Stimulated activated CD4-positive, alpha-beta T cell treated with anti-CD3 and anti-CD28 coated beads, Interleukin-15, amount 100 ng/mL, for 48 hours (primary cell): ENCODE measurements at places on chromosomes 11 and 22.

GRCh38 chr22:43288378-43288777, 54.8 kb downstream of the SCUBE1 start:
- no peak for DNase-seq

- no peak for DNase-seq
Measured at GRCh38 chr22:17866127-17866526, 91.9 kb upstream of the BID start.

DNA sequence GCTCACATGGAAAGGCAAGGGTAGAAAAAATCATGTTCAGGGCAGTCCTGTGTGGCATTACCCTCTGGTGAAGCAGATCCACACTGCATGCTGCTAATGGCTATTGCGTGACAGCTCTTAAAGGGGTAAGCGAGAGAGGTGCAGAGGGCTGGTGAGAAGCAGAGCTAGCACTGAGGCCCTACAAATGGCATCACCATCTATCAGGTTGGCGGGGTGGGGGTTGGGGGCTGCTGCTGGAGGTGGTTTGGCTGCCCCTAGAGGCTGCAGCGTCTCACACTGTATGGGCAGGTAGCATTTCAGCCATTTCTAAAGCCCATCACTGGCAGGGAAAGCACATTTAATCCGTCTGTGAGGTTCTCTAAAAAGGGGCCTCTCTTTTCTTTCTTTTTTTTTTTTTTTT, 16.9 kb upstream of the TMA7B start:
- no peak for DNase-seq

GRCh38 chr22:17237038-17237668, 17.9 kb upstream of the ADA2 start:
- no peak for DNase-seq

DNA sequence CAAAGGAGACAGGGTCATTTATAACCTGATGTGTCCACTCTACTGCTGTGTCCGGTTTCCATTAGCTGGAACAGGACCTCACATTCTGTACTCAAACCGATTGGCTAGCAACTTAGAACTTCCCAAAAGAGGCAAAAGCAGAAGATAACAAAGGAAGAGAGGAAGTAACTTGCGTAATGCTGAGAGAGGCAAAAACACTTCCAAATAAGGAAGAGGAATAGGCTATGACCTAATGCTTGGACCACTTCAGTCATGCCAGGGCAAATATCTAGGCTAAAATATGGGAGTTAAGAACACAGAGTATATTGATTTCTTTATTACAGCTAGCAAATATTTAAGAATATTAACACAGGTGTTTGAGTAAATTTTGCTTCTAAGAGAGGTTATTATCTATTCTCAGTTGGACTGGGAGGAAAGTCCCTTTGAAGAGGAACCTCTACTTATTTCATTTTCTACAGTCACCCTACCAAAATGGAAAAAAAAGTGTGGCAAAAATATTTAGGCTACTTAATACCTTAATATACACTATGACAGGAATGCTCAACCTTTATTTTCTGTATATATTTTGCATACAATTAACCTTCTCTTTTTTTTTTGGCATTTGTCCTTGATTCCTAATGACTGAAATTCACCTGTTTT, 499.8 kb upstream of the CHORDC1 start:
- DNase-seq, result no peak

DNA sequence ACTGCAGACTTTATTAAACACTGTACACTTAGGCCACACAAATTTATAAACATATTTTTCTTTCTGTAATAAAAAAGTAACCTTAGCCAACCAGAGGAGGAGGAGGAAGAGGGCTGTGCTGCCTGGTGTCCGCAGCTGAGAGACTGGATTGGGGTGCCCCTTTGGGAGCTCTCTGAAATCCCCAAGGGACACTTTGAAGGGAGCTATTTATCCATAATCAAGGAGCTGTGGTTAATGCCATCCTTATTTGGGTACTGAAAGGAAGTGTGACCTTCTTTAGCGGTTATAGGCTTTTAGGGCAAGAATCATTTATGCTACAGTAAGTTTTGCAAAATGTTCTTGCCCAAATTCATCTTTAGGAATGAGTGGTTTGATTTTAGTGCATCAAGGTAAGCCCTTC, 125.8 kb downstream of the RASSF10 start:
- no peak for DNase-seq

GRCh38 chr22:50583294-50583861, 729 bp upstream of the CHKB start:
- DNase-seq, result no peak

DNA sequence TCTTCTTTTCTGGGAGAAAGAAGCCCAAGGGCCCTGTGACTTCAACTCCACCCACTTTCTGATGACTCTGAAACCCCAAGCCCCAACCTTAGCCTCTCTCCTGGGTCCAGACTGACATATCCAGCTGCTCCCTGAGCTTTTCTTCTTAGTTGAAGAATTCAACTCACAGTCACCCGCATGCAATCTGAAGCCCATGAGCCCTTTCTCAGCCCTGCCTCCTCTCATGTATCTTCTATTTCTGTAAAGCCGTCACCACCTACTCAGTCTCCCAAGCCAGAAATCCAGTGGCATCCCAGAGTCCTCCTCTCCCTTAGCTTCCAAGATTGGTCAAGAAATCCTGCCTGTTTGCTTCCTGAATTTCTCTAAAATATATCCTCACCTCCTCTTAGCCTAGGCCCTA, 7.1 kb upstream of the TMA7B start:
- DNase-seq, result no peak

DNA sequence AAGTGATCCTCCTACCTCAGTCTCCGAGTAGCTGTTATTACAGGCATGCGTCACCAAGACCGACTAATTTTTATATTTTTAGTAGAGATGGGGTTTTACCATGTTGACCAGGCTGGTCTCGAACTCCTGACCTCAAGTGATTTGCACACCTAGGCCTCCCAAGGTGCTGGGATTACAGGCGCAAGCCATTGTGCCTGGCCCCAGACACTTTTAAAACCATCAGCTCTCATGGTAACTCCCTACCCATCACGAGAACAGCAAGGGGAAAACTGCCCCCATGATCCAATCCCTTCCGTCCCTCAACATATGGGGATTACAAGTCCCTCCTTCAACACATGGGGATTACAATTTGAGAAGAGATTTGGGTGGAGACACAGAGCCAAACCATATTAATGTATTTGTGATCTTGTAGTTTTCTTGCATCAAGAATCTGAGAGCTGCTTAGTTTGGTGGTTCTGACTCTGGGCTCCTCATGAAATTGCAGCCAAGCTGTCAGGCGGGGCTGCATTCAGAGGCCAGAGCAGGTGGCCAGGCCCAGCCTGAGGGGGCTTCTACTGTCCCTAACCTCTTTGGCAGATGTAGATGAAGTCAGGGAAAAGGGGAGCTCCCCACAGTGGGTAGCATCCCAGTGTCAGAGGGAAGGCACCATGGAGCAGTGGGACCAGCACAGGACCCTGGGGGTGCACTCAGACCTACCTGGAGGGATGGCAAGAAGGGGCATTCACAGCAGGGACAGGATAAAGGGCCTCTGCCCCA, 31.2 kb upstream of the PRAME start:
- DNase-seq, result no peak

GRCh38 chr22:25804676-25805075, 62.7 kb downstream of the MYO18B start:
- no peak for DNase-seq
